ENCODE measurements at places on chromosomes 3 and 15.

GRCh38 chr3:132879656-132880055, 157.4 kb upstream of the NPHP3 start:
- H3K36me3 ChIP-seq: no peaks in the 10 kb centered on the region
- no peak for DNase-seq
- no peaks in the 10 kb centered on the region for H3K27me3 ChIP-seq

- peaks cover 34% of the 10 kb centered on the region for H3K4me1 ChIP-seq
- no peak overlapping the region for H3K4me3 ChIP-seq
- H3K27me3 ChIP-seq: no peaks in the 10 kb centered on the region
- H3K27ac ChIP-seq: no peak overlapping the region
- no peaks in the 10 kb centered on the region for H3K36me3 ChIP-seq
Observed at GRCh38 chr15:70213794-70214193, 116.1 kb upstream of the TLE3 start.

DNA sequence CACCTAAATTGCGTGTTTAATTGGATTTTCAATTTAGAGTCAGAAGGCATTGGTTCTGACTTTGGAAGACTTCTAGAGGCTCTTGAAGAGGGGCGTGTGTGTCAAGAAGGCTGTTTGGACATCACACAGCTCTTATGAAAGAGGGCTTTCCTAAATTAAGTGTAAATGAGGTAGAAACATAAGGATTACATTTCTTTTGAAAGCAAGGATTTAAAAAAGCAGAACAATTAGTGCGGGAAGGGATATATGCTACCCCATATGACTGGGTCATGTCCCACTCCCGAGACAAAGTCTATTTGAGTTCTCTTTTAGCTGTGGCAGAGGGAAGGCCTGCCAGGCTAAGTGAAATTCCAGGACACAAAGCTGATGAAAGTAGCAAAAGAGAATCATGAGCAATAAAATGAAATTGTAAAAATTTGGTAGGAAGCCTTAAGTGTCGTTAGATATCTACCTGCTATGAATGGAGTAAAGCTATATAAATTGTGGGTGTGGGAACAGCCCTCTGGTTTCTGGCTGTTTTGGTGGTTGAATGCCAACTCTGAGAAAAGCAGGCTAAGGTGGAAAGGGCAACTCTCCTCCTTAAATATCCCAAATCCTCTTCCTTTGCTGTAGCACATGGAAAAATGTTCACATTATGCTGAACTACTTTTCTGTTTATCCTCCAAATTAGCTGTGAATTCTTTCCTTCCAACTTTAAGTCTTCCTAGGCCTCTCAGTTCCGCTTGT, 100.6 kb upstream of the TSC22D2 start:
- no peak for DNase-seq
- H3K4me3 ChIP-seq: no peak overlapping the region
- H3K27ac ChIP-seq: no peak overlapping the region
- no peaks in the 10 kb centered on the region for H3K36me3 ChIP-seq
- H3K27me3 ChIP-seq: no peaks in the 10 kb centered on the region

DNA sequence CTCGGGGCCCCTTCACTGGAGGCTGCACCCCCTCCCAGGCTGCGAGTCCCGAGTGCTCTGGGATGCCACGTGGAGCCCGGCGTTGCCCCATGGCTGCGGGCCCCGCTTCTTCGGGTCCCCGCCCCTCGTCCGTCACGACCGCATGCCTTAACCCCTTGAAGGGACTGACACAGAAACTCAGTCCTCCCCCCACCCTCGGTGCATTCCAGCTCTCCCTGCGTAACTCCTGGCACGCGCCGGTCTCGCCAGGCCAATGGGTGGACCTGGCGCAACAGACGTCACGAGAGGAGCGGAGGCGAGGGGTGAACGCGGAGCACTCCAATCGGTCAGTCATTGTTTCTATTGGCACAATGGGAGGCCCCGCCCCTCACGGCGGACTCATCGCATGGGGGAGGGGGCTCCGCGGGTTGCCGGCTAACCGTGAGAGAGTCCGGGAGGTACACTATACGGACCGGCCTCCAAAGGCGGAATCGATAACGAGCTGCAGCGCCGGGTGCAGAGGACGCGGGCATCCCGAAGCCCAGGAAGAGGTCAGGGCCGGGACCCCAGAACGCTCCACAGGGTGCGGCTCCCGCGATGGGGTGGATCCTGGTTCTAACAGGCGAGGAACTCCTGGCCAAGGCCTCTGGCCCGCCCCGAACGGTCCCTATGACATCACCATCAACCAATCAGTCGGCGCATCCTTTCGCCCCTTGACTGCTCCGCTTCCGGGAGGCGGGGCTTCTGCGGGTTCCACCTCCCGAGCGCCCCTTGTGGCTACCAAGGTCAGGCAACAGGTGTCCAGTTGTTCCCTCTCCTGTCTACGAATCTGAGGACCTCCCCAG, 1.0 kb upstream of the CELSR3 start:
- H3K4me3 ChIP-seq: peak overlapping the region; percentile 71
- H3K4me1 ChIP-seq: peaks cover 10% of the 10 kb centered on the region
- H3K27ac ChIP-seq: peak overlapping the region; percentile 89
- no peaks in the 10 kb centered on the region for H3K27me3 ChIP-seq

All from trophoblast cell (in vitro differentiated cells and primary cell).